ENCODE measurements at places on chromosomes 12 and 14.

GRCh38 chr14:90522571-90523191 lies 125.9 kb downstream of the CALM1 start:
- DNase-seq, result no peak

DNA sequence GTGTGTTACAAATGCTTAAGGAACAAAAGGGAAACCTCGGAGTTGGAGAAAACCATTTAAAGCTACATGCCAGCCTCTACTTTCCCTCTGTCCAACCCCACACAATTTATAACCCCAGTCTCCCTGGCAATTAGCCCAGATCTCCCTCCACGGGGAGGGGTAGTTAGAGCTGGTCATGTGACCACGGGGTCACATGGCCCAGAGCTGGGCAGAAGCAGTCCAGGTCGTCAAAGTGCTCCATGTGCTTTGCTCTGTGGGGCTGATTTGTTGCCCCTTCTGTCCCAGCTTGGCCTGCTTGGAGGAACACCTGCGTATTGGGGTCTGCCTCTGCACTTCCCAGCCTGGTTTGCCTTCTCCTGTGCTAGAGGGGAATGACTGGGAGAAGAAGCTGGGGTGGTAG lies 219.1 kb downstream of the RBM19 start:
- DNase-seq, result no peak

DNA sequence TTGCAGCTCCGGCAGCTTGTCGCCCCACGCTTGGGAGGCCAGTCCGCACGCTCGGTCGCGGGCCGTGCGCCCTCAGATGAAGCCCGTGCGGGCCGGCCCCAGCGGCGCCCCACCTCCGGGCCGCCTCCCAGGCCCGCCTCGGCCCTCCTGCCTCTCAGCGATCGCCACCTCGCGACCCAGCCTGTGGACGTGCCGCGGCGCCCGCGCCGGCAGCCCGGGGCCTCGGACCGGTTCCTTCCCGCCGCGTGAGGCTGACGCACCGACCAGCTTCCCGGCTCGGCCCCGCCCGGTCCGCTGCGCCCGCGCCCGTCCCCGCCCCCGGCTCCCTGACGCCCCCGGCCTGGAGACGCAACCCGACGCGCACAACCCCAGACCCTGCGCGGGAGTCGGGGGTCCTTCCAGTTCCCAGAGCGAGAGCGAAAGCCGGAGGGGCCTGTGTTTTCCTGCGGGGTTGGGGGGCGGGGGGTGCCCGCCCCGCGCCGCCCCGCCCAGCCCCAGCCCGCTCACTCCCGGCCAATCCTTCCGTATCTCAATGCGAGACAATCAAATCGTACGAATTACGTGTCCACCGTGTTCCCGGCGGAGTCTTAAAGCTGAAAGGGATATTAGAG lies at the start of gene ERO1A:
TSS of gene ERO1A (minus strand) at position 78 of the 611 bp plus-strand sequence. CDS start at position 1, 77 bp downstream.
- DNase-seq, result peak; percentile 86

GRCh38 chr12:63416788-63417187 lies 251.5 kb downstream of the DPY19L2 start:
- no peak for DNase-seq

GRCh38 chr12:110670161-110670701 lies 18.7 kb downstream of the HVCN1 start:
- peak; percentile 84 for DNase-seq
